ENCODE measurements at places on chromosomes 13 and 19.
A peak's percentile ranks its signal among the peaks of the same experiment; 100 is the strongest.

GRCh38 chr13:77691871-77692270 is 5.6 kb upstream of the SLAIN1 start:
- H3K4me1 ChIP-seq = peaks cover 7% of the 10 kb centered on the region
- H3K27ac ChIP-seq = no peak overlapping the region
- no peak overlapping the region for H3K4me3 ChIP-seq
- no peaks in the 10 kb centered on the region for H3K27me3 ChIP-seq
- H3K36me3 ChIP-seq = no peaks in the 10 kb centered on the region

- H3K36me3 ChIP-seq = no peaks in the 10 kb centered on the region
- no peak overlapping the region for H3K27ac ChIP-seq
- DNase-seq = no peak
- no peak overlapping the region for H3K4me3 ChIP-seq
These were observed 193.9 kb downstream of the RBM26 start for GRCh38 chr13:79212064-79212619.

- no peak for DNase-seq
- no peaks in the 10 kb centered on the region for H3K4me1 ChIP-seq
- H3K4me3 ChIP-seq = no peak overlapping the region
- no peaks in the 10 kb centered on the region for H3K36me3 ChIP-seq
- no peaks in the 10 kb centered on the region for H3K27me3 ChIP-seq
These were observed 209.6 kb downstream of the OLFM4 start for GRCh38 chr13:53238261-53238660.

DNA sequence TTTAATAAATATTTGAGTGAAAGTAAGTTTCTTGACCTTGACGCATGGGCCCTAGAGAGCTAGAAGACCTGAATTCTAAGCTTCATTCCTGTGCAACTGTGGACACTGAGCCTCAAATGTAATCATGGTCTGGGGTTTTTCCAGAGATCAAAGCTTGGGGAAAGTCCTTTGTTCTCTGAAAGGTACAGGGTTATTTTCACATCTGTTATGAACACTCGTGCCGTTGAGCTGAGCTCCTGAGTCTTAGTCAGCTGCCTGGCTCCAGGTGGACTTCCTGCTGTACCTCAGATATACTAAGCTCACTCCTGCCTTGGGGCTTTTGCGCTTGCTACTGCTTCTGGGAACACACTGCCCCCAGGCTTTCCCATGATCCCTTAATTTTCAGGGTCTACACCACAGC is 7.5 kb upstream of the ZBTB32 start:
- H3K36me3 ChIP-seq = no peaks in the 10 kb centered on the region
- no peak overlapping the region for H3K27ac ChIP-seq
- H3K4me1 ChIP-seq = peaks cover 9% of the 10 kb centered on the region
- no peaks in the 10 kb centered on the region for H3K27me3 ChIP-seq
- no peak for DNase-seq

- no peaks in the 10 kb centered on the region for H3K27me3 ChIP-seq
- no peaks in the 10 kb centered on the region for H3K36me3 ChIP-seq
- H3K4me1 ChIP-seq = peaks cover 32% of the 10 kb centered on the region
- H3K4me3 ChIP-seq = no peak overlapping the region
- H3K27ac ChIP-seq = no peak overlapping the region
- peak; percentile 74 for DNase-seq
These were observed 9.4 kb upstream of the CEACAM16 start for GRCh38 chr19:44689290-44690130.

GRCh38 chr13:60410299-60410698 is 13.3 kb downstream of the TDRD3 start:
- H3K27me3 ChIP-seq = no peaks in the 10 kb centered on the region
- no peak overlapping the region for H3K27ac ChIP-seq
- peaks cover 12% of the 10 kb centered on the region for H3K4me1 ChIP-seq
- no peak overlapping the region for H3K4me3 ChIP-seq
- H3K36me3 ChIP-seq = no peaks in the 10 kb centered on the region

- no peaks in the 10 kb centered on the region for H3K27me3 ChIP-seq
- H3K4me1 ChIP-seq = peaks cover 19% of the 10 kb centered on the region
- no peak for DNase-seq
- H3K4me3 ChIP-seq = peak overlapping the region; percentile 38
- no peaks in the 10 kb centered on the region for H3K36me3 ChIP-seq
- no peak overlapping the region for H3K27ac ChIP-seq
These were observed 124.2 kb downstream of the LMO7 start for GRCh38 chr13:75760131-75761021.

- H3K4me3 ChIP-seq = no peak overlapping the region
- peaks cover 49% of the 10 kb centered on the region for H3K27me3 ChIP-seq
- no peak for DNase-seq
- no peak overlapping the region for H3K27ac ChIP-seq
These were observed 21.5 kb downstream of the NFIX start for GRCh38 chr19:13016628-13017305.

DNA sequence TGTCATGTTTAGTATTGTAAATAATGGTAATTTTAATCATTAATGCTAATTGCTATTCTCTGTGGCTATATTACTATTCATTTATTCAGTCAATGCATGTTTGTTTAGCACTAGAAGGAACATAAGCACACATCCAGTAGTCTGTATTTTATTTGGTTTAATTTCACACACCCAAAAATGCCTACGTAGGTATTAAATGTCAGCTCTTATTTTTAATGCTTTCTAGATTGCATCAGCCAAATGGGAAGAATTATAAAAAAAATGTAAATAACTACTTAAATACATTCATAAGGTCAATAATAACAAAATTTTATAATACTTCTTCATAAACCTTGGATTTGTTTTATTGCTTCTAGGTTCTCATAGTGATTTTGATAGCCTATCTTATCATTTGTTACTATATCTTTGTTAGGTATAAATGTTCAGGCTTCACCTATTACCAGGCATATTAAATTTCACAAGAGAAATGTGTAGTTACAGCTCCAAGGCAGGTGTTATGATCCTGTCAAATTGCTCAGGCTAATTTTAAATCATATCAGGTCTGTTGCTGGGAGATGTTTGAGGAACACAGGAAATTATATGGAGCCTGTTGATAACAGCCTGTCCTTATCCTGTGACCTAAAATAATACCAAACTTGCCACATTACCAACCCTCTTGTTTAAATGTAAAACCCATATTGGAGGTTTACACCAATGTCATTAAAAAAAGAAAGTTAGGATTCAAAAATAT is 34.4 kb downstream of the ITGBL1 start:
- no peaks in the 10 kb centered on the region for H3K36me3 ChIP-seq
- H3K27me3 ChIP-seq = no peaks in the 10 kb centered on the region
- DNase-seq = no peak
- H3K4me1 ChIP-seq = no peaks in the 10 kb centered on the region

DNA sequence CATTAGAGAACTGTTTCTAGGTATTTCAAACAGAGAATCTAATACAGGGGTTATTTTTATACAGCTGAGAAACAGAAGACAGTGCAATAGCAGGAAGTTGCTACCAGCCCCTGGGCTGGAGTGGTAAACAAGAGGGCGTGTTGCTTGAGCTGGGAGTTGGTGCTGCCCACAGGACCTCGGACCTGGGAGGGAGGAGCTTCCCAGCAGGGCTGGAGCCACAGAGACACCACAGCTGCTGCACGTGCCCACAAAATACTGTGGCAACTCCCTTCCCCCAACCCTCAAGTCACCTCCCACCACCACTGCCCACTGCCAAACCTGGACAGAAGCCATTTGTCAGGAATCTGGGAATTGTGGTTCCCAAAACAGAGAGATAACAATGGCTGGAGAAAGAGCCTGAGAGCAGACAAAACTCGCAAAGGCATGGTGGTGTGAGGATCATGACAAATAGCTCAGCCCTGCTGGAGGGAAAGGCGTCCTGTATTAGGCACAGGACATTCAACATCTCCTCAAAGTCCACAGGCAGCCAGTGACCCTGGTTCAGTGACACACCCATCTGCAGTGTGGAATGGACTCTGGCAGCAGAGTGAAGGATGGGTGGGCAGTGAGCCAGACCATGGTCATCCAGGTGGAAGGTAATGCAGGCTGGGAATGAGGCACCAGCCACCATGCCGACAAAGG is 57.2 kb downstream of the SPATA13 start:
- no peaks in the 10 kb centered on the region for H3K27me3 ChIP-seq
- peaks cover 10% of the 10 kb centered on the region for H3K4me1 ChIP-seq
- H3K36me3 ChIP-seq = no peaks in the 10 kb centered on the region
- no peak overlapping the region for H3K27ac ChIP-seq
- no peak overlapping the region for H3K4me3 ChIP-seq

DNA sequence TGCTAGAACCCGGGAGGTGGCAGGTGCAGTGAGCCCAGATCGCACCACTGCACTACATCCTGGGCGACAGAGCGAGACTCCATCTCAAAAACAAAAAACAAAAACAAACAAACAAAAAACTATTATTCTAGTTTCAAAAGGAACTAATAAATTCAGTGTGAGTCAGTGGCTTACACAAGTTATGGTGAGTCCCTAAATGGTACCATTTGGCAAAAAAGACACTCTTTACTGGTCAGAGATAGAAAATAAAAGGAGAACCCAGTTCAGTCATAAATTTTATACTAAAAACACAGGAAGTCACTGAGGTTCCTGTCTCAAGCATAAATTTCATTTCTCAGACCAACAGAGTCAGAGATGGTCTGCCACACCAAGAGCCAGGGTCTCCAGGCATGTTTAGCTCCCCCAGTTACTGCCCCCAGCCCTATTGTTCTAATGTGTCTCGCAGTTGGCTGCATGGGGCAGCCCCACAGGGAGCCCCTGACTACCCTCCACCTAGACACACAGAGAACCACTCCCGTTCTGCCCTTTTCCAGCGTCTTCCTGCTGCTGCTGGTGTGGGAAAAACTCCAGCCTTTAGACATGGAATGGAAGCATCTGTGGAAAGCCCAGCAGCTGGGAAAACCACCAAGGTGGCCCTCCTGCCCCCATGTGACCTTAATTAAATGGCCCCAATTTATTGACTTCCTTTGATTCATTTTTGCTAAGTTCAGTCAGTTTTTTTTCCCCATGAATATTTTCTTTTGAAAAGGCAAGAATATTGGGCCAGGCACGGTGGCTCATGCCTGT is 12.2 kb downstream of the THSD1 start:
- DNase-seq = no peak
- no peaks in the 10 kb centered on the region for H3K4me1 ChIP-seq
- H3K27me3 ChIP-seq = no peaks in the 10 kb centered on the region
- H3K36me3 ChIP-seq = no peaks in the 10 kb centered on the region
- no peak overlapping the region for H3K27ac ChIP-seq
